ENCODE measurements at places on chromosomes 11 and 22. TPM values are rescaled to one million over a fixed set of nuclear protein-coding genes. Genes with fewer than 3 reads are reported as not detected.

TTC36 gene
- total RNA-seq, result 1.0 TPM

OTOG gene
- total RNA-seq, result 0.78 TPM

THOC5 gene
- total RNA-seq, result 53.4 TPM

CCDC117 gene
- total RNA-seq, result 54.1 TPM

CD44 gene
- total RNA-seq, result 10.1 TPM

F2 gene
- not detected for total RNA-seq

UBQLNL gene
- 0.35 TPM for total RNA-seq

DCDC1 gene
- 0.27 TPM for total RNA-seq

AQP11 gene
- total RNA-seq, result 1.7 TPM

A4GALT gene
- total RNA-seq, result 16.2 TPM

LIF gene
- 3.6 TPM for total RNA-seq

LDHAL6A gene
- 0.59 TPM for total RNA-seq

FAM76B gene
- total RNA-seq, result 37.9 TPM

SLC6A5 gene
- not detected for total RNA-seq

NXPE1 gene
- total RNA-seq, result not detected

CBX6 gene
- 18.2 TPM for total RNA-seq

TRIM49 gene
- total RNA-seq, result not detected

C22orf42 gene
- 0.76 TPM for total RNA-seq

VWCE gene
- total RNA-seq, result 16.9 TPM

GRCh38 chr22:32558681-32559355 lies 84.2 kb downstream of the FBXO7 start:
- no peak for DNase-seq

- peak; percentile 95 for DNase-seq
Observed at GRCh38 chr22:39534591-39535356, 2.2 kb upstream of the RPS19BP1 start.

DNA sequence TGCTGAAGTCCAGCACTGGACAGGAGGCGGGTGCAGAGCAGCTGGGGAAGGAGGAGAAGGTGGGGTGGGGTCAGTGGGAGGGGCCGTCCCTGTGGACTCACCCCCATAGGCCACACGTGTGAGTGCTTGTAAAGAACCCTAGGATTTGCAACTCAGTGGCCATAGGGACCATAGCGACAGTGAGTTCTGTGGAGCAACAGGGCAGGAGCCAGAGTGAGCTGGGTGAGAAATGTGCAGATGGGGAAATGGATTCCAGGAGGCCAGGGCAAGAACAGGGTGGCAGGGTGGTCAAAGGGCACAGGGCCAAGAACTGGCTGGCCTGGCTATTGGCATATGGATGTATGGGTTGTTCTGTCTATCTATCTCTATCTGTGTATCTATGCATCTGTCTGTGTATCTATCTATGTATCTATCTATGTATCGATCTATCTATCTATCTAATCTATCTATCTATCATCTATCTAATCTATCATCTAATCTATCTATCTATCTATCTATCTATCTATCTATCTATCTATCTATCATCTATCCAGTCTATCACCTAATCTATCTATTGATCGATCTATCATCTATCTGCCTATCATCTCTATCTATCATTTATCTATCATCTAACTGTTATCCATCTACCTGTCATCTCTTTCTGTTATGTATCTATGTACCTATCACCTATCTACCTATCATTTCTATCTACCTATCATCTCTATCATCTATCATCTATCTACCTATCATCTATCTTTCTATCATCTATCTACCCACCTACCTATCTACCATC lies 889.0 kb downstream of the TBC1D22A start:
- no peak for DNase-seq

DNA sequence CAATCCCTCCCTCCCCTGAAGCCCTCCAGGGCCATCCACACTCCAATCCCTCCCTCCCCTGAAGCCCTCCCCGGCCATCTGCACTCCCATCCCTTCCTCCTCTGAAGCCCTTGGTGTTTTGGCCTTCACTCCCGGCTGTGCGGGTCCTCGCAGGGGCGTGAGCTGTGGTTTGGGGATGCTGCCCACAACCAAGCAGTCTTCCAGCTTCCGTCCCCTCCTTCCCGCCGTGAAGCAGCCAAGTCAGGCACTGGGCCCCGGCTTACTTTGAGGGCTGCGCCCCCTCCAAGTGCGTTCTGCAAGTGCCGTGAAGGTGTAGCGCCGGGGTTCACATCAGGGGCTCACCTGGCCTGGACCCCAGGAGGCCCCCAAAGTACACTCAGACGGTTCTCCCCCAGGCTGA lies 335.9 kb downstream of the BRD1 start:
- no peak for DNase-seq

GRCh38 chr11:36103933-36104530 lies 160.2 kb downstream of the LDLRAD3 start:
- no peak for DNase-seq

DNA sequence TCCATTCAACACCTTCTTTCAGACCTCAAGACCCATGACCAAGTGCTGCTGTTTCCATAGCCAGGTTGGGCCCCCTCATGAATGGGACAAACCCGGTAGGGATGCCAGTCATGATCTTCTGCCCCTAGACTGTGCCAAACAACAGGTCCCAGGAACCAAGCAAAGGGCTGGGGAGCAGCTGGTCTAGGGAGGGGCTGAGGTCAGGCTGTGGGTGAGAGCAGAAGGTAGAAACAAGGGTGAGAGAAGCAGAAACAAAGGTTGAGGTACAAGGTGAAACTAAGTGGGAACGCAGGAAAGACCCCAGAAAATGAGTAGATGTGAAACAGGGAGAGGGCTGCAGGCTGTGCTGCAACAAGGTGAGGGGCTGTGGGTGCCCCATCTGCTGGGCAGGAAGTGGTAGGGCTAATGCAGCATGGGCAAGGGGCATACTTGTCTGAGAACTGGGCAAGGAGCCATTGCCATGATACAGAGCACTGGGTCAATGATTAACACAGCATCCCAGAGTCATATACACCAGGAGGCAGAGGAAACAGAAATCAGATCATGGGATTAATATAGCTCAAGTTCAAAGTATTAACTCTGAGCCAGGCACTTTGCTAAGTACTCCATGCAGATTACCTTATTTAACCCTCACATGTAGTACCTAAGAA lies 45.9 kb downstream of the SLC1A2 start:
- DNase-seq, result no peak

DNA sequence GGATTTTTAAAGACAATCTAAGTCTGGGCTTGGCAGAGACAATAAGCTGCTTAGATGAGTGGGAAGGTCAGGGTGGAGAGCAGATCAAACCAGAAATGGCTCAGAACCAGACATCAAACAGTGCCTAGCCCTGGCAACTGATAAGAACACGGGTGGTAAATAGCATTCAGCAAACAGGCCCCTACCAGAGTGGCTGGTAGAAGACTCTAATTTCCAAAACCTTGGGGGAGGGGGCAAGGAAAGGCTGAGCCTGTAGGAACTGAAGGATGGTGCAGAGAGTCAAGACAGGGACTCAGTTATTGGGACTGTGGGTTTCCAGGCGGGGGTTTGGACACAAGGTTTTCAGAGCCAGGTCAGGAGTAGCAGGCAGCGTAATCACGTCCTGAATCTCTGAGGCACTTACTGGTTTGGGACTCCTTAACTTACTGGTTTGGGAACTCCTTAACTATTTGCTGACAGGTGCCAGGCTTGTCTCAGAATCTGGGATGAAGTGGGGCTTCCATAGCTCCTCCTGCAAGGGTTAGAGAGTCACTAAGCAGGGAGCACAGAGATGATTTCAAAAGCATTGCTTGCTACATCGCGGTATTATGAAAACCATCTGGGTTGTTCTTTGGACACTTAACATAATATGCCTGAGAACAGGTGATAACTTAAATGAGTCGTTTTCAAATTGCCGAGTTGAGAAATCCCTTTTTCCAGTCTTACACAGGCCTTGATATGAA lies 5.7 kb upstream of the ABTB2 start:
- DNase-seq, result no peak

GRCh38 chr11:70298243-70298915 lies 27.9 kb downstream of the PPFIA1 start:
- DNase-seq, result no peak

- DNase-seq, result no peak
Observed at GRCh38 chr11:65653229-65654225, 9.2 kb downstream of the RELA start.

DNA sequence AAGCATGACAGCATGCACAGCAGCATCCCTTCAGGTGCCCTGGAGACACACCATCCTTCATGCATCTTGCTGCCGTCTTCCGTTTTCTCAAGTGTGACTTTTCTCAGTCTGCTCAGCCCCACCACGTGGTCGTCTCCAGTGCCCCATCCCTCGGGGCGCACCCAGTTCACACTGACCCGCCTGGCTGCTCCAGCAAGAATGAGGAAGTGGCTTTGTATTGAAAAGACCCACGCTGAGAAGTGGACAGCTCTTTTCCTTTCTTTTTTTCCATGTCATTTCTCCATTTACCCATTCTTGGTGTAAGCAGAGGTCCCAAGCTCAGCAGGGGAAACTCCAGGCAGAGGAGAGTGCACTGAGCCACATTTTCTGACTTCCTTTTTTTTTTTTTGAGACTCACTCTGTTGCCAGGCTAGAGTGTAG lies 14.5 kb downstream of the SERPINH1 start:
- peak; percentile 75 for DNase-seq

GRCh38 chr22:39543095-39543494 lies 10.5 kb upstream of the RPS19BP1 start:
- peak; percentile 87 for DNase-seq

- DNase-seq, result no peak
Observed at GRCh38 chr11:81966340-81966739, 767.3 kb downstream of the FAM181B start.

GRCh38 chr11:9176550-9176949 lies 85.2 kb upstream of the SCUBE2 start:
- no peak for DNase-seq

GRCh38 chr11:13091373-13091772 lies 82.3 kb downstream of the RASSF10 start:
- DNase-seq, result no peak

- DNase-seq, result no peak
Observed at GRCh38 chr11:83220260-83220659, 26.7 kb downstream of the ANKRD42 start.

- DNase-seq, result no peak
Observed at GRCh38 chr11:111631024-111631665, 28.9 kb downstream of the SIK2 start.

- DNase-seq, result no peak
Observed at GRCh38 chr11:131073167-131073566, 156.9 kb upstream of the SNX19 start.

- DNase-seq, result peak; percentile 48
Observed at GRCh38 chr22:36220451-36220921, 18.8 kb downstream of the APOL2 start.

- no peak for DNase-seq
Observed at GRCh38 chr11:68536706-68537105, 76.2 kb downstream of the PPP6R3 start.

DNA sequence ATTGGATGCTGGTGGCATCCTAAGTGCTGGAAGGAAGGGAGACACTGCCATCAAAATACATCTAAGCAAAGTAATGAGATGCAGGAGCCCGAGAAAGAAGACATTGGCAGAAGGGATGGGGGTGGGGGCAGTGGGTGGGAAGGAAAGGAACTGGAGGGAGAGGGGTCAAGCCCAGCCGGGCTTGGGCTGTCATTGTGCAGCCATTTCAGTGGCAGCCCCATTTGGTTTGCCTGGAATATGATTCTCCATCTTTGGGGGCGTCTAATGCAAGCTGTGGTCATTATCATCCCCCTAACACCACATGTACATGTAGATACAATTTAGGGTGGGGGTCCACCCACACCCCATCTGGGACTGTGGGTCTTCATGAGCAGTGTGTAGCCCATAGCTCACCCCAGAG lies 13.9 kb upstream of the ACCSL start:
- no peak for DNase-seq

- no peak for DNase-seq
Observed at GRCh38 chr22:30871391-30872284, 96.9 kb downstream of the MORC2 start.

DNA sequence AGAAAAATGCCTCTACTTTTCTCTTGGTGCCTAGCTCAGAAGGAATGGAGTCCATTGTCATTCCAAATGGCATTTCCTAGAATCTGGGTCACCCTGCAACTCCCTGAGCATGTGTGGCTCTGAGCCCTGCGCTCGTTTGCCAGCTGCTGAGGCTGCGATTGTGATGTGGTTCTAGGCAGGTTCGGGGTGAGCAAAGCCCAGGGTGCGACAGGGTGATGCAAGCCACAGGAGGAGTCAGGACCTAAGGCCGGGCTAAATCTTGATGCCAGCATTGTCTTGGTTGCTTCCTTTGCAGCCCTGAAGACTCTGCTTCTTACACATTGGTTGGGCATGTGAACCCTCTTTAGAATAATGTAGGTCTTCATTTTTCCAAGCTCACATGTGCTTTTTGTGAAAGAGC lies 131.0 kb downstream of the MORC2 start:
- DNase-seq, result no peak

GRCh38 chr11:84091212-84091986 lies 805.2 kb upstream of the CCDC90B start:
- peak; percentile 21 for DNase-seq

DNA sequence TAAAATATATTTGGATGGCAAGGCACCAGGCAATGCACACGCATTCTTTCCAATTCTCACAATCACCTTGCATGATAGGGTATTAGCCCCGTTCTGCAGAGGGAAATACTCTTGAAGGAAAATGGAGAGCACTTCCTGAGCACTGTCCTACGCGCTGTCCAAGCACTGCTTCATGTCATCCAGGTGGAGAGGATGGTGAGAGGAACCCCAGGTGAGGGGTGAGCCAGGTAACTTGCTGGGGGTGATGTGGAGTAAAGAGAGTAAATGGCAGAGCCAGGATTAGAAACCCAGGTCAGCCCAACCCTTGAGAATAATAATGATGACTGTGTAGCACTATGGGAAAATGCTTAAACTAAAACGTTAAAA lies 711 bp upstream of the PACSIN2 start:
- DNase-seq, result no peak

- DNase-seq, result peak; percentile 84
Observed at GRCh38 chr11:94325681-94326080, 21.3 kb downstream of the IZUMO1R start.

- DNase-seq, result no peak
Observed at GRCh38 chr11:27229511-27230191, 133.4 kb downstream of the CCDC34 start.

DNA sequence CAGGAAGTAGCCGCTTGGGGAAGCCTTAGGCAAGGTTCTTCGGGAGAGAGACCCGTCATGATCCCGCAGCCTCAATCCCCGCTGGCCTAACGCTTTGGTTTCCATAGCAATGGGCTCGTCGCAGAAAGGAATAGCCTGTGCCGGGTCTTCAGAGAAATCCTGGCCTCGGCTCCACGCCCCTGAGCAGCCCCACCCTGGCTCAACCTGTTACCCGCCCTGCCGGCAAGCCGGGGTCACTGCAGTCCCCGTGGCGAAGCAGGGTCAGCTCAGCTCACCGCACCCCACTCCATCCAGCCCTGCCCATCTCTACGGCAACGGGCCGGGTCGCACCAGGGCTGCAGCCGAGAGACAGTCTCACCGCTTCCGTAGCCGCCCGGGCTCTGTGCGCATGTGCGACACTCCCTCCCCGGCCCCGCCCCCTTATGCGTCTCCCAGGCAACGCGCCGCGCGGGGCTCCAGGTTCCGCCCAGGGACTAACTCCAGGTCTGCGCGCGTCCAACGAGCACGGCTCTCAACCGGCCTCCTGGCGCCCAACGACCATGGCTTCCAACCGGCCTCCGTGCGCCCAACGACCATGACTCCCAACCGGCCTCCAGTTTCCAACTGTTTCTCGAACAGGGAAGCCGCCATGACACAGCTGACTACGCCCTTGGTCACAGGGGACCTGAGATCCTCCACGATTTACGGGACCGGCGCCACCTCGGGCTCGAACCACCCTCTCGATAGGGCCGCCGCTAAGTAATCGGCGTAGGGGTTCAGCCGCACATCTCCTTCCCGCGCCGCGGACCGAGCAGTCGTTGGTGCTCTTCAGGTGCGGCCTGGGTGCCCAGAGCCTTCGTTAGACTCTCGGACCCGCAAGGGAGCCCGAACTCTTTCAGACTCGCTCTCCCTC lies at the start of gene DUSP18:
Gene DUSP18, minus strand, starts transcription at position 382 of the 892 bp plus-strand sequence. CDS start 3,872 bp downstream, outside the sequence.
- DNase-seq, result peak; percentile 97

All from GM23338 (cell line).